ENCODE measurements at places on chromosomes 16 and 17.

DNA sequence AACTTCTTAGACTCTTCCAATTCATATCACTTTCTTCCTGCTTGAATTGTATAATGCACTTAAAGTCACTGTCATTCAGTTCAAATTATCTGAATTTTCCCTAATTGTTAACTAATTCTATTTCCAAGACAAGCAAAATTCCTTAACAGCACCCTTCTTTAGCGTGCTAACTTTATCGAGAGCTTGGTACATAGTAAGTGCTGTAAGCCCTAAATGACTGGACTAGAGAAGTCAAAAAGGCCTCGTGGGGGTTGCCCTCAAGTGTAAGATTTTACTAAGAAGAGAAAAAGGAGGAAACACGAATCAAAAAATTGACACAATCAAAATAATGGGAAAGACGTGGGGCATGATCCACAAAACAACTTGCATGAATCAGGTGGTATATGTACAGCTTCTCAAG lies 11.3 kb downstream of the KANSL1 start:
- DNase-seq = no peak

DNA sequence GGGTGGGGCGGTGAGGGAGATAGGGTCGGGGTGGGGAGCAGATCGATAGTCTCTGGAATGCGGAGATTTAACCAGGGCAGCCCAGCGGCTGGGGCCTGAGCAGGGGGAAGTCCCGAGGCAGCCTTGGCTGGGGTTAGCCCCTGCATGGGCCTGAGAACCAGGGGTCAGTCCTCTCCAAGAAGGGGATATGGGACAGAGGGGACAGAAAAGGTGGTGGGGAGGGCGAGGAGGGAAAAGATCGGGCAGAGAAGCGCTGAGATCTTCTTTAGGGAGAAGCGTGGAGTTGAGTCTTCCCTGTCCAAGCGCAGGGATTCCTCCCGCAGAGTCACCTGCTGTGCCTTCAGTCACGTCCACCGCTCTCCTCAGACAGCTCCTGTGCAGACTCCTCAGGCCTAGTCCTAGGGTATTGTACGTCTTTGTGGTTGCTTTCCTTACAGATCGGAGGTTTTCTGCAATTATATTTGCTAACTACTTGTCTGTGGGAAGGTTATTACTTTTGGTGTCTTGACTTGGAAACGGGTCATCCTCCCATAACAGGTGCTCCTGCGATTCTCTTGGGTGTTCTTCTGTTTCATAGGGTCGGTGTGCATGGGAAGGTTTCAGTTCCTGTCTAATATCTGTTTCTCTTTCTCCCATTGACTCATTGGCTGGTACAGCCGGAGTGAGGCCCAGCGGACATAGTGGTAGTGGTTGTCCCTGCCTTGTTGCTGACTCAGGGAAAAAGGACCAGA lies 952 bp downstream of the CD300A start:
- no peak for DNase-seq

- no peak for DNase-seq
Observed at GRCh38 chr17:34917381-34917780, 43.9 kb downstream of the CCT6B start.

DNA sequence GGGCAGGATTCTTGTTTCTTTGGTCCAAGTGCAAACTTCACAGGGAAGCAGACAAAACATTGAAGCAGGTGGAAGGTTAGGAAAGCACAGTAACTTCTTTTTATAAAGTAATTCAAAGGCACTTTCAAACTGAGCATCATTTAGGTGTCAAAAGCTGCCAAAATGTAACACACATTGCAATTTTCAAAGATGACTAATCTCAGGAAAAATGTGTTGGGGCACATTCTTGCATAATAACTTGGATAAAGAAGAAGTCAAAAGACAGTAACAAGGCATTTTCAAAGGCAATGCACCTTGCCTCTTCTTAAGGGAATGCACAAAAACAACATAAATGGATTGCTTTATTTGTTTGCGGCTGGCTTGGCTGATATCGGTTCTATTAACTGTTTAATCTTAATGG lies 3.6 kb downstream of the KCNJ2 start:
- DNase-seq = no peak

GRCh38 chr17:49978501-49978900 lies 9.5 kb downstream of the DLX4 start:
- no peak for DNase-seq

DNA sequence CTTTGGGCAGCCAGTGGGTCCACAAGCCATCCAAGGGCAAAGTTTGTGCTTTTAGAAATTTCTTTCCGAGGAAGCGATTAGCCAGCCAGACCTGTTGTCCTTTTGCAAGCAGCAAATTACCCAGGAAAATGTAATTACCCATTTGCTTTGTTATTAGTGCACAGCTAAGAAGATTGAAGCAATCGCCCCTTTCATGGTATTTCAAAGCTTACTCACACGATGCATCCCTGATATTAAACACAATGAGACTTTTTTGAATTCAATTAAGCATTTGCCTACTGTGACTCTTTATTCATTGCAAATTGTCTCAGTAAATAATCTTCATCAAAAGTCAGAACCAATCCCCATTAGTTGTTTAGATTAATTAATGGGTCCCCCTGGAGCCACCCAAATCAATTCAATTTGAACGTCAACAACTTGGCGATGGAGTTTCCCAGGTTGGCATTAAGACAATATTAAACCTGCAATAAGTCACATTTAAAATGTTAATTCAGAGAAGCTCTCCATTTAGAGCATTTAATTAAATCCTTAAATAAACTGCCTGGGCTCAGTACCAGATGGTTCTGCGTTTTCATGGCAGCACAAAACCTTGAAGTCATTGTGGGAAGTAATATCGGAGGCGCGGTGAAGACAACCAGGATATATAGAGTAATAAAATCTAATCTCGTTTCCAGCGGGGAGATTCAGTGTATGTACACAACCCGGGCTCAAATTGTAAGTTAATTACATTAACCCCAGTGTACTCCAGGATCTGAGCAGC lies 366.2 kb upstream of the TNRC6C start:
- no peak for DNase-seq

GRCh38 chr16:55568207-55568606 lies 1.7 kb downstream of the CAPNS2 start:
- DNase-seq = peak; percentile 64
